ENCODE measurements at places on chromosomes 4 and X. TPM values are rescaled to one million over a fixed set of nuclear protein-coding genes. Genes with fewer than 3 reads are reported as not detected.
A peak's percentile ranks its signal among the peaks of the same experiment; 100 is the strongest.

- ATAC-seq, result no peak
Measured at GRCh38 chrX:114626323-114626722, 42.4 kb downstream of the HTR2C start.

DNA sequence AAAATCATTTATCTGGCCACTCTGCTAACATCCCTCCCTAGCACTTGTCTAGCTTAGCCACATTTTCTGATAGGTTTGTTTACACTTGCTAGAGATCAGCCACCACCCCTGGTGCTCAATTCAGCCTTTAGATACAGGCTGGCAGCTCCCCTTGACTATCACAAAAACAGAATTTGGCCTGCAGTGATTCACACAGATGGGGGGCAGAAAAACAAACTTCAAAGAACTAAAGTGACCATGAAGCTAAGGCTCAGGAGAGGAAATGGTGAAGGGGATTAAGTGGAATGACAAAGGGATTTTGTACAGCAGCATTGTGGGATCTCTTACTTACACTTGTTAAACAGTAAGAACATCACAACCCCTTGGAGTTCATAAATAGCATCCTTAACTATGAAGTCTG lies 1718.0 kb upstream of the PCDH7 start:
- ATAC-seq, result no peak

DNA sequence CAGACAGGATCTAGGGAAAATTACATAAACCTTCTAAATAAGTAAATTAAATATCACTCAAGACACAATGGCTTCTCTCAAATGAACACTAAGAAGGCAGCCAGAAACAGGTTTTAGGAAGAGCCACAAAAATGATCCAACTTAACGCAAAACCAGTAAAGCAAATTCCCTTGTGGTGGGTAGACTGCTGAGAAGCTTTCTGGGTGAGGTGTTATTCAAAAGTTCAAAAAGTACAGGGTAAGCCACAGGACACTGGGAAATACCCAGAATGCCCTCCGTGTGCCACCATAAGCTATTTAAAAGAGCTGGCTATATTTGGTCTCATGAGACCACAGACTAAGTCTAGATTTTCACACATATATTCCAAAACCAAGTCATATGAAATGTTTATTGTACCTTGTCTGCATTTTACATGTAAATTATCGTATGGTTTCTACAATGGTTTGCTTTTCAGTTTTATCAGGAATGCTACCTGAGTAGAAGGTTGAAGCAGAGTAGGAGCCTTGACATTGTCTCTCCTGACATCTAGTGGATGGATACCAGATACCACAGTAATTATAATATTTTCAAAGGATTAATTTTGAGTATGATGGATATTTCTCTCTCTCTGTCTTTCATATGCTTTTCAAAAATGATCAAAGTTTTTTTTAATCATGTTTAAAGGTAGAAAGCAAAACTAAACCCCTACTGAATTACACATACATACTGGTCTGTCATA lies 109.3 kb upstream of the KLHL13 start:
- ATAC-seq, result peak; percentile 77

GRCh38 chr4:30912098-30912714 lies 192.0 kb downstream of the PCDH7 start:
- ATAC-seq, result no peak

Gene PCSK1N
- 0.36 TPM for total RNA-seq

GRCh38 chr4:21710179-21710835 lies 238.3 kb downstream of the KCNIP4 start:
- ATAC-seq, result no peak

- no peak for ATAC-seq
Measured at GRCh38 chr4:76753814-76754213, 144.1 kb downstream of the SOWAHB start.

Gene GLOD5
- 0.52 TPM for total RNA-seq

DNA sequence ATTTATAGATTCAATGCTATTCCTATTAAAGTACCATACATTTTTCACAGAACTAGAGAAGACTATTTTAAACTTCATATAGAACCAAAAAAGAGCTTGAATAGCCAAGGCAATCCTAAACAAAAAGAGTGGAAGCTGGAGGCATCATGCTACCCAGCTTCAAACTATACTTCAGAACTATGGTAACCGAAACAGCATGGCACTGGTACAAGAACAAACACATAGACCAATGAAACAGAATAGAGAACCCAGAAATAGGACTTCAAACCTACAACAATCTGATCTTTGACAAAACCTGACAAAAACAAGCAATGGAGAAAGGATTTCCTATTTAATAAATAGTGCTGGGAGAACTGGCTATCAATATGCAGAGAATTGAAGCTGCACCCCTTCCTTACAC lies 134.2 kb upstream of the PAQR3 start:
- ATAC-seq, result no peak

Gene FGFBP2
- total RNA-seq, result not detected
